ENCODE measurements at places on chromosomes 7 and 10. TPM values are rescaled to one million over a fixed set of nuclear protein-coding genes. Genes with fewer than 3 reads are reported as not detected.

DNA sequence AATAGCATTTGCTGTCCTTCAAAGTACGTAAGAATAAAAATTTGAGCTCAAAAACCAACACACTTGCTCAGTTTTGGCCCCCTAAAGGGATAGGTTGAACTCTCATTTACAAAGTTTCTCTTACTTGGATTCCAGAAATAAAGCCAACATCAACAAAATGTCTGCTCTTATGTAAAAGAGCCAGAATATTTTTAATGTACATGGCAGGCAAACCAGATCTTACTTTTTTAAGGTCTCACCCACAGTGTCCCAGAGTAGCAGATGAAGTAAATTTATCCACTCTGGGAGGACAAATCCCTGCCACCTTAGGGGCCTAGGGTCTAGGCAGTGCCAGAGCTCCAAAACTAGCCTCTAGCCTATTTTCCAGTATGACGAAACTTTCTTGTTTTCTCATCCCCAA, 159.6 kb downstream of the SKAP2 start:
- DNase-seq: no peak

DNA sequence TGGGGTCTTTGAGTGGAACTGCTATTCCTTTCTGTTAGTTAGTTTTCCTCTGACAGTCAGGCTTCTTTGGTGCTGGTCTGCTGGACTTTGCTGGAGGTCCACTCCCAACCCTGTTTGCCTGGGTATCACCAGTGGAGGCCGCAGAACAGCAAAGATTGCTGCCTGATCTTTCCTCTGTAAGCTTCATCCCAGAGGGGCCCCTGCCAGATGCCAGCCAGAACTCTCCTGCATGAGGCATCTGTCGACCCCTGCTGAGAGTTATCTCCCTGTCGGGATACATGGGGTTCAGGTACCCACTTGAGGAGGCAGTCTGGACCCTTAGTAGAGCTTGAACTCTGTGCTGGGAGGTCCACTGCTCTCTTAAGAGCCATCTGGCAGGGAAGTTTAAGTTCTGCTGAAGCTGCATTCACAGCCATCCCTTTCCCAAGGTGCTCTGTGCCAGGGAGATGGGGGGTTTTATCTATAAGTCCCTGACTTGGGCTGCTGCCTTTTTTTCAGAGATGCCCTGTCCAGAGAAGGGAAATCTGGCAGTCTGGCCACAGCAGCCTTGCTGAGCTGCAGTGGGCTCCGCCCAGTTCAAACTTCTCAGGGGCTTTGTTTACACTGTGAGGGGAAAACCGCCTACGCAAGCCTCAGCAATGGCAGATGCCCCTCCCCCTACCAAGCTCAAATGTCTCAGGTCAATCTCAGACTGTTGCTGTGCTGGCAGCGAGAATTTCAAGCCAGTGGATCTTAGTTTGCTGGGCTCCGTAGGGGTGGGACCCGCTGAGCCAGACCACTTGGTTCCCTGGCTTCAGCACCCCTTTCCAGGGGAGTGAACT, 89.7 kb upstream of the CDK6 start:
- no peak for DNase-seq

- no peak for DNase-seq
Observed at GRCh38 chr10:59175538-59176240, 754 bp upstream of the PHYHIPL start.

The LRRC61 gene
- total RNA-seq: 11.0 TPM

- no peak for DNase-seq
Observed at GRCh38 chr10:129102906-129103693, 363.9 kb upstream of the MGMT start.

GRCh38 chr7:101128040-101128834, 1.3 kb downstream of the SERPINE1 start:
- no peak for DNase-seq

GRCh38 chr7:35248576-35249536, 5.0 kb downstream of the TBX20 start:
- no peak for DNase-seq

DNA sequence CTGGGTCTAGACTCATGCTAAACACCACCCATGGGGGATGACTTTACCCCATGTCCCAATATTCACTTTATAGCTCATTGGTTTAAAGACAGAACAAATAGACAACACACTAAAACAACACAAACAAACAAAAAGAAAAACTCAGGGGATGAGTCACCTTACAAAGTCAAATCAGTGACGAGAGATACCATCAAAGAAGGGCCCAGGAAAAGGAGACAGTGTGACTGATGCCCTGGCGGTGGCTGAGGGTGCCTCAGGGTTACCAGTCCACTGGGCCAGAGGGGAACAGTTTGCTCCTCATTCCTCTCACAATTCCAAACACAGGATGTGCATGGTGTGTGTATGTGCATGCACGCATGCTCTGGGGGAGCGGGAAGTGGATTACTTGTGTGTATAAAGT, 171.3 kb upstream of the PRKCQ start:
- no peak for DNase-seq

DNA sequence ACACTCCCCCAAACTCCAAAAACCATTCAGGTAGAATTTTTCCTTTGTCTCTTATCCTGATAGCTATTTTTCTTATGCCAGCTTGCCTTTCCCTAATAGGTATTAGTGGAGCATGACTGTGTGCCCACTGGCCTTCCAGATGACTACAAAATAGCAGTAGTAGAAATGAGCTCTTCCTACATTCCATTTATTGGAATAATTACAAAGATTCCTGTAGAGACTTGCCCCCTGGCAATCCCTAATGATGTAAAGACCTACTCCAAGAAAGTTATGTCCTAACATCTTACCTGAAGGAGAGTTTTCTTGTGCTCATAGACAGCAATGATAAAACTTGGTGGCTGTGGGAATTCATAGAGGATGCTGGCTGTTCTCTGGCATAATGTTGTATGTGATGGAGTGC, 501.8 kb downstream of the GATA3 start:
- no peak for DNase-seq

- no peak for DNase-seq
Observed at GRCh38 chr10:113341138-113341537, 211.7 kb upstream of the HABP2 start.

GRCh38 chr7:99707096-99707495, 27.3 kb upstream of the CYP3A5 start:
- DNase-seq: no peak

DNA sequence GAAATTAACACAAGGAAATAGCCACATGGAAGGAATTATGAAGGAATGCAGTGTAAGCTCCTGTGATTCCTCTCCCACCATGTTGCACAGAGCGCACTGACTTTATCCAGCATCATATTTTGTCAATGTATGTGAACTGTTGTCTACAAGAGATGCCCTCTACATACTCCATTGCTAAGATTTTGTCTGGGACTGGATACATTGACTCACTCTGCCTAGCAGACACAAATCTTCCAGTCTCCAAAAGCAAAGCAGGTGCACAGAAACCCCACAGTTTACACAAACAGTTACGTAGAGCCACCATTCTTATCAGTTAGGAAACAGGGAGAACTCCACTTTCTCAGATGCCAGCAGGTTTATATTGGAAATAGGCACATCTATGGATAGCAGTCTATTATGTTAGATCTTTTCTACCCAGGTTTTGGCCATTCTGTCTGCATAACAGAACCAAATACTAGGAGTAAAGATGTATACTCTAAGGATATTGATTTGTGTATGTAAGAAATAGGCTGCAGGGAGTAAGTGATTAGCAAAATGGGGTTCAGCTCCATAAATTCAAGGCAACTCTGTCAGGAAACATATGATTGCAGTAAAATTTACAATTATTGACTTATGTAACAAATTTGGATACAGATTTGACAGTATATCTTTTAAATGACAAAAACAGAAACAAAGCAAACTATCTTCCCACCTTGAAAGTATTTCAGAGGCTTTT, 1.5 kb downstream of the AKR1C2 start:
- no peak for DNase-seq

DNA sequence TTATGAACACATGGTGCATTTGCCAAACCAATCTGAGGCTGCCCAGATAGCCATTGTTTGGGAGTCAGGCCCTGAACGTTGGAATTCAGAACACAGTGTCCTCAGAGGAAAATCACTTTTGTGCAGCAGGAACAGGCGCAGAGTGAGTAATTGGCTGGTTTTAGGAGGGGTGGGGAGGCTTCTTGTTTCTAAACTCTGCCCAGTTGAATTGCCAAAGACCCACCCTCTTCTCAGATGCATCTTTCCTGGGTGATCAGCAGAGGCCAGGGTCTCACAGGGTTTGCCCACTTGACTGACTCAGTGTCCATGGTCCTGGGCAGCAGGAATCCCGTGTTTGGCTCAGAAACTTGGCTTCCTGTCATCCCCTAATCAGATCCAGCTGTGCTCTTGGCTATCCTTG, 24.3 kb downstream of the PRLHR start:
- DNase-seq: no peak

DNA sequence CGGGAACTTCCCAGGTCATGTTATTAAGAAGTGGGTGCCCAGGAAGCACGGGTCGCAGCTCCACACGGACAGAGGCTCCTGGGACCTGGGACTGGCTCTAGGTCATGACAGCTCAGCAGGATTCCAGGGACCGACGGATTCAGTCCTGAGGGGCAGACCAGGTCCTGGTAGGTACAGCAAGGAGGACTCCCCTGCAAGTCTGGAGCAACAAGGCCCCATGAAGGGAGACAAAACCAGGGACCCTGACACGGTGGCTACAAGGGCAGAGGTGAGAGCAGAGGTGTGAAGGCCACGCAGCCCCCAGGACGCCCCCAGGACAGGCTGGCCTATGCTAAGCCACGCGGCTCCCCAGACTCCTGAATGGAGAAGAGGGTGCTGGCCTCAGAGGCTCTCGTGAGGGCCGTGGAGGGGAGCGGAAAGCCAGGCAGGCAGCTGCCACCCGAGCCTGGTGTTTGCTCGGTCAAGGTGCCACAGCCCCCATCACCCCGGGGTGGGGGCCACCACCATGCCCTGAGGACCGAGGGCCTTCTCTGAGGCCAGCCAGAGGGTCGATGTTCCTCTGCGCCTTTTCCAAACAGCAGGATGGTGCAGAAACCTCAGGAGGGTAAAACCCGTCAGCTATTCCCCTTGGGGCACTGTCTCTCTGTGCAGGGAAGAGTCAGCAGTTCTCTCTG, 348.9 kb downstream of the PTPRN2 start:
- no peak for DNase-seq

The PTF1A gene
- not detected for total RNA-seq

The MRLN gene
- not detected for total RNA-seq

- DNase-seq: no peak
Observed at GRCh38 chr7:102456327-102456726, 8.3 kb downstream of the ALKBH4 start.

The FOXI2 gene
- total RNA-seq: not detected

- DNase-seq: no peak
Observed at GRCh38 chr10:3681642-3682554, 103.1 kb downstream of the KLF6 start.

DNA sequence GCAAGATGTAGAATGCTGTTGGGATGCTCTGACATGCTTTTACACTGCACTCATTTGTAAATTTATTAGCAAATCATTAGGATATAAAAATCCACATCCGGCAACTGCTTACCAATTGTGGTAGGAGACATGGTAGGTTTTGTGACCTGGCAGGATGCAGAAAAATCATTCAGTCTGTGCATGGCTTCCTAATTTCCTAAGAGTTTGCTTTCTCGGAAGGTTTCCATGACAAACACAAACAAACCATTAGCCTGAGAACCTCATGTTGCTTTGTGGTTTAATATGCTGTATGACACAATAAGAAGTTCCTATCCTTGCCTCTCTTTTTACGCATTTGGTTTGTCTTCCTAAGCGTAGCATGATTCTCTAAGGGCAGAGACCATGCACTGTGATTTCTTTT, 14.7 kb upstream of the LMBR1 start:
- no peak for DNase-seq

The CADPS2 gene
- total RNA-seq: not detected

DNA sequence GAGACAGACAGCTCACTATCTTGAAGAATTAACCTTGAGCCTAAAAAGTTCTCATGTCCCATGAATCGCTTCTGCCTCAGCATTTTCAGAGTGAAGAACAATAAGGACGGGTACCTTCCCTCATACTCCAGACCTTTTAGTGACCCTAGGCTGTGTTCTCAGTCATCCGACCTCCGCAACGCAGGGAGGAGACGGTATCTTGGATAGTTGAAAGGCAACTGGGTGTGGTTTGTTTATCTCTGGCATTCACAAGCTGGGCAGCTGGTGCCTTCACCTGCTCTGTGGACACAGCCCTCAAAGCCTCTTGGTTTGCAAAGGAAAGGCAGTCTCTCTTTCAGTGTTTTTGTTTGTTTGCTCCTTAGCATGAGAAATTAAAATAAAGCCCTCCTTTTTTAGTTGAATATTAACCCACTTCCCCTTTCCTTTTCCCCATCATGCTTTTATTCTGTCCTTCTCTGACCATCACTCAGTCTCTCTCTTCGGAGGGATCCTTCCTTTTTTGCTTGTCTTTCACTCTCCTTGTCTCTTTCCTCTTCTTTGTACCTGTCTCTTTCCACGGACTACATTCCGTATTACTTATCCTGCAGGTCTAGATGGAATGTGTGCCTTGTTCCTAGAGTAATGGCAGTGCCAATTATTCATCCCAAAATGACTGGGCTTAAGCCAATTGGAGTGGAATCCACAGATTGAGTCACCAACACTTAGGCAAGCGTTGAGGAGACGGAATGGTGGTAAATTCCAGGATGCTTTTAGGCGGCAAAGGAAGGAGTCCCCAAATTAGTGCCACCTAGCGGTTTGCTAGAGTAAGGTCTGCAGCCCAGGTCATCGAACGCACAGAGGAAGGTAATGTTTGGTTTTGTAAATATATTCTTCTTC, 45.8 kb downstream of the PRR15 start:
- no peak for DNase-seq

DNA sequence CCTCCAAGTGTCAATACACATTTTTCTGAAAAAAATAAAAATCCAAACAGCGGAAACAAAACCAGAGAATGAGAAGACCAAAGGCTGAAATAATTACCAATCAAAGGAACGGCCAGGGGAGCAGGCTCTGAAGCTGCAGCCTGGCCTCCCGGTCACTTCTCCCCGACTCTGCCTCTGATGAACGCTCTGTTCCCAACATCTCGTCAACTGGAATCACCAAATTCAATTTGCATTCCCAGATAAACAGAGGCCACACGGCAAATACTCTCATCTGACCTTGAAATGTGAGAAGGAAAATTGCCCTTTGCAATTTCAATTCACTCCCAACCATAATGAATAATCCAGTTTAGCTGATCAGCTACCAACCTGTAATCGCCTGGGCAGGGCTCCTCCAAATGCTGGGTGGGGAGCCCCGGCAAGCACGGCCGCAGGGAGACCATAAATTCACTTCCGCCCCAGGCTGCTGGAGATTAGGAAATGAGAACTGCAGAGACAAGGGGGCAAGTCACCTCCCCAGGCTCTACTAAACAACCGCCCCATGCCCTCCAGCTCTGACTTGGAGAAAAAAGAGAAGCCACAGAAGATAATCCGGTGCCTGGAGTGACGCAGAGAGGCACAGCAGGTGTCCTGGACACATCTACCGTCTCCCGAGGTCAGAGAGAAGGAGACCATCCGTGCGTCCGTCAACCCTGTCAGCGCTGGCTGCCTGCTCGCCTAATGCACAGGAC, 153.2 kb downstream of the MAD1L1 start:
- DNase-seq: no peak

GRCh38 chr7:157690833-157691585, 354.2 kb downstream of the DNAJB6 start:
- DNase-seq: no peak

DNA sequence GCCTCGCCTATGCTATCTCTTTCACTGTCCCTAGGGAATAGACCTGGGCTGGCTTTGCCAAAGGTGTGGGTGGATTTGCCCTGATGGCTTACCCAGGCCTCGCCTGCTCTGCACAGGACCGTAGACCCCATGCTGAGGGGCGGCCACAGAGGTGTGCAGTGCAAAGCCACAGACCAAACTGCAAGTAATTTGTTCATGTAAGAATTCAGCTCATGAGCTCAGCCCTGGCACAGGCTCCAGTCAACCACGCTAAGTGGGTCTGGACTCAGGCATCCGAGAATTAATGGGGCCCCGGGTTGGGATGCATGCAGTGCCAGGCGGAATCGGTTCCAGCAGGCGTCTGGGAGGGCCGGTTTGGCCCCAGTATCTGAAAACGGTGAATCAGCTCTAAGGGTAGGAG, 445.2 kb downstream of the DNAJB6 start:
- no peak for DNase-seq

Measured in CD4-positive, alpha-beta memory T cell (primary cell).